ENCODE measurements at places on chromosomes 1 and 21.

GRCh38 chr1:78038071-78038470, 7.7 kb upstream of the GIPC2 start:
- no peak for DNase-seq

GRCh38 chr1:62285984-62286785, 33.0 kb downstream of the KANK4 start:
- no peak for DNase-seq

GRCh38 chr1:109529881-109530456, 9.7 kb upstream of the GPR61 start:
- no peak for DNase-seq

GRCh38 chr1:13461977-13462376, 51.7 kb downstream of the PRAMEF20 start:
- no peak for DNase-seq

- DNase-seq = no peak
These were observed 126.4 kb upstream of the ARHGEF16 start for GRCh38 chr1:3327936-3328590.

- DNase-seq = no peak
These were observed 75.3 kb downstream of the SIK1 start for GRCh38 chr21:43351501-43352153.

DNA sequence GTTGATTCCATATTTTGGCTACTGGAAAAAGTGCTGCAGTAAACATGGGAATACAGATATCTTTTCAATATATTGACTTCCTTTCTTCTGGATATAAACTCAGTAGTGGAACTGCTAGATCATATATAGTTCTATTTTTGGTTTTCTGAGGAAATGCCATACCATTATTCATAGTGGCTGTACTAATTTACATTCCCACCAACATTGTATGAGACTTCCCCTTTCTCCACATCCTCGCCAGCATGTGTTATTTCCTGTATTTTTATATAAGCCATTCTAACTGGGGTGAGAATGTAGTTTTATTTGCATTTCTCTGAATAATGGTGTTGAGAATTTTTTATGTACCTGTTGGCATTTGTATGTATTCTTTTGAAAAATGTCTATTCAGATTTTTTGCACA, 385.2 kb downstream of the NUF2 start:
- peak; percentile 50 for DNase-seq

DNA sequence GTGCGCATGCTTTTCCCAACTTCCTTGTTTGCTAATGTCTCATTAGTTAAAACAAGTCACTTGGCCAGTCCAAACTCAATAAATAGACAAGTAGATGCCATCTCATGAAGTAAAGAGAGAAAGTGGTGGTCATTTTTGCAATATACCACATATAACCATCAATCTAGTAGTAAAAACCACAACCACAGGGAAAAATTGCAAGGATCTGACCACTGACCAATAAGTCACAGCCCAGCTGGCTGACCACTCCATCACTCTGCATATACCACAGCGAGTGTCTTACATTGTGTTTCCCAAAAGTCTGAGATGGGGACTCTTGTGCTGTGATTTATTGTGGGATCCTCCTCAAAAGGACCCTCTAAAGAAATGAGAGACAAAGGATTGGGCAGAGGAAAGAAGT, 76.0 kb downstream of the FH start:
- no peak for DNase-seq

GRCh38 chr1:202938287-202938925, 11.4 kb upstream of the KLHL12 start:
- peak; percentile 40 for DNase-seq

DNA sequence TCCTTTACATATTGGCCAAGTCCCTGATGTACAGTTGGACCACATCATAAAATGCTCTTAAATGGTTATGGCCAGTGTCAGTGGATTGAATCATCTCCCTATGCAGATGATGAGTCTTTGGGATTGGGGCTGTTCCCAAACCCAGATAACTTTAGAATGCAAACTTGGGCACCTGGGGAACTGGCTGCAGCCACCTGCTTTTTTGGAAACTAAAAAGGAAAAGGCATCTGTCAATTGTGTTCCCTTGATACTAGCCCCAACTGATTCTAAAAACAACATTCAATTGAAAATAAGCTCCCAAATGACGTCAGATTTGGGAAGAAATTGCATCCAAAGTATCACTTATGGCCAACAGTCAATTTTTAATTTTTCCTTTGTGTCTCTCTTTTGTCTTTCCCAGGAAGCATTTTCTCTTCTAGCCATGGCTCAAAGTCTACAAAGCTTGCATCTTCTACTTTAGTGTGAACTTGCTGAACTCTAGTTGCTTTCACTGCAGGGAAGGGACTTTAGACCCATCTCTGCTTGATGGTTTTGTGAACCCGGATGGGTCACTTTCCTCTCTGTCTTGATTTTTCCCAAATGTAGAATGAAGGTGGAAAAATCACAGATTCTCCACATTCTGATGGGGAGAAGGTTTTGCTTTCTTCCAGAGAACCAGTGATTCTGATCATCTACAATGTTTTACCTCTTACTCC, 402.3 kb upstream of the USP24 start:
- DNase-seq = no peak

DNA sequence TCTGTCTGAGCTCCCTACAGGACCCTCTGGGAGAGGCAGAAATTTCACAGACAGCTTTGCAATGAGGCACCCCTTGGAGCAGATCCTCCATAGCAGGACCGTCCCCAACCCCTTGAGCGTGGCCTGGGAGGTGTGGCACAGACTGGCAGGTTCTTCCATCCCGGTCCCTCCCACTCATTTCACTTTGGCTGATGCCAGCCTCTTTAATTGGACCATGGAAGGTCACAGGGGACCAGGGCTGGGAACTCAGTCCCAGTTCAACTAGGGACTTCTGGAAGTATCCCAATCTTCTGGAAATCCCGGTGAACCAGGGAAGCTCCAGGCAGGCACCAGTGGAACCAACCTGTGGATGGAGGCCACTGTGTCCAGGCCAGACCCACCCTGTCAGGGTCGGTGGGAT, 83.7 kb downstream of the SPSB1 start:
- DNase-seq = no peak

- DNase-seq = no peak
These were observed 35.8 kb upstream of the GRIK3 start for GRCh38 chr1:37070126-37070525.

- DNase-seq = no peak
These were observed 15.4 kb upstream of the ZDHHC18 start for GRCh38 chr1:26811057-26811456.

All from KBM-7 (cell line).